ENCODE measurements at places on chromosomes 4 and X. TPM values are rescaled to one million over a fixed set of nuclear protein-coding genes. Genes with fewer than 3 reads are reported as not detected.

GABRG1 gene
- polyA plus RNA-seq = not detected

ARHGAP6 gene
- polyA plus RNA-seq = 7.8 TPM

FAM53A gene
- 1.2 TPM for polyA plus RNA-seq

LEF1 gene
- polyA plus RNA-seq = 13.5 TPM

FNIP2 gene
- polyA plus RNA-seq = 16.2 TPM

MEPE gene
- not detected for polyA plus RNA-seq

LAMP2 gene
- polyA plus RNA-seq = 101 TPM

PAGE2B gene
- not detected for polyA plus RNA-seq

NSG1 gene
- 2.4 TPM for polyA plus RNA-seq

MSX1 gene
- polyA plus RNA-seq = 2.0 TPM

FRMD7 gene
- polyA plus RNA-seq = 0.93 TPM

NALF2 gene
- 0.76 TPM for polyA plus RNA-seq

AIMP1 gene
- polyA plus RNA-seq = 45.8 TPM

CSAG1 gene
- not detected for polyA plus RNA-seq

UNC5C gene
- 0.50 TPM for polyA plus RNA-seq

AADAT gene
- 20.9 TPM for polyA plus RNA-seq
